ENCODE measurements at places on chromosomes 5 and 9.

DNA sequence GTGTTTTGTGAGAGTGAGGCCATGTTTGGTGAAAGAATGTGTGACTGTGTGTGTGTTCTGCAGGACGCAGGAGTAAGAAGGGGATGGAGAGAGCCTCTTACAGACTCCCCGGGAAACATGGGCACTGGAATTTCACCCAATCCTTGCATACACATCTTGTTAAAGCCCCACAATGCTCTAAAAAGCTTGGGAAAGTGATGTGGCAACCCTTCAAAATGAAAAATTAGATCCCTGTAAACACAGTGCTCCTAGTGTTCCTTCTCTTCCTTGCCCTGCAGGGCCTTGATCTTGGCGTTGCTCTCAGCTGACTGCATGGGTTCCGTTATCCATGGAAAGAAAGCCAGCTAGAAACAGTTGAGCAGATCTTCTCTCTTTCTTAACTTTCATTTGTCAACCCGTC is 701.7 kb downstream of the SEMA5A start:
- DNase-seq, result no peak

GRCh38 chr9:109512170-109512756 is 14.2 kb upstream of the PTPN3 start:
- DNase-seq, result no peak

- no peak for DNase-seq
Observed at GRCh38 chr5:172453986-172454357, 353 bp downstream of the SH3PXD2B start.

DNA sequence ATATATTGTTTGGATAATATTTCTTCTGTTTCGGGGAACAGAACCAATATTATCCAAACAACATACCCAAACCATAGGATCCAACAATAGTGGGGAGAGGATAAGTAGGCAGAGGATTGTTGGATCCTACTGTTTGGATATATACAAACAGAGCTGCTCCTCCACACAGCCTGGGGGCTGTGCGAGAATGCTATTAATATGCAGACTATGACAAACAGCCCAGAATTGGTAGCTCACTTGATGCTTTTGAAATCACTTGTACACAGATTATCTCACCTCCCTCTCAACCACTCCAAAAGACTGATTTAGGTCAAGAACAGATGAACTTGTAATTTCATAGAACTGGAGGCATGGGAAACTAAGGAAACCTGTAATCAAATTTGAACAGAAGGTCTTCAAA is 24.4 kb upstream of the MLANA start:
- no peak for DNase-seq

DNA sequence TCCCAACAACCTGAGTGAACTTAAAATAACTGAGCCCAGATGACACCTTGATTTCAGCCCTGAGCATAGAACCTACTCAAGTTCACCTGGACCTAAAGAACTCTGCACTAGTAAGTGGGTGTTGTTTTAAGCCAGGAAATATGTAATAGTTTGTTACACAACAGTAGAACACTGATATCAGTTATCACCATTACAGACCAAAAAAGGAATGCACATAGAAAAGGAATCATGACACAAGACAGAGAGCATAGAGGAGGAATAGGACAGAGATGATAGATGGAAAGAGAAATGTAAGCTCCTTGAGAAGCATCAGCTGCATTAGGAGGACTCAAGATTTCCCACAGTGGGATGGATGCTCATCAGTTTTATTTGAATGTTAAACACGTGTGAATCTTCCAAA is 1096.9 kb upstream of the SEMA6A start:
- DNase-seq, result no peak

DNA sequence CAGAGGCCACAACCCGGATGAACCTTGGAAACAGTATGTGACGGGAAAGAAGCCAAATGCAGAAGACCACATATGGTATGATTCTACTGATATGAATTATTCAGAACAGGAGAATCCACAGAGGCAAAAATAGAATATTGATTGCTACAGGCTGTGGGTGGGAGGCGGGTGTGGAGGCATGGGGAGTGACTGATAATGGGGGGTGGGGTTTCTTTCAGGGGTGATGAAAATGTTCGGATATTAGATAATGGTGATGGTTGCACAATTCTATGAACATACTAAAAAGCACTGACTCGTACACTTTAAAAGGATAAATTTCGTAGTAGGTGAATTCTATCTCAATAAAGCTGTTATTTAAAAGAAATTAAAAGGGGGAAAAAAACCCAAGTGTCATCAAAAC is 10.7 kb downstream of the IL4 start:
- no peak for DNase-seq

- DNase-seq, result no peak
Observed at GRCh38 chr9:90972057-90972456, 170.4 kb downstream of the SYK start.

DNA sequence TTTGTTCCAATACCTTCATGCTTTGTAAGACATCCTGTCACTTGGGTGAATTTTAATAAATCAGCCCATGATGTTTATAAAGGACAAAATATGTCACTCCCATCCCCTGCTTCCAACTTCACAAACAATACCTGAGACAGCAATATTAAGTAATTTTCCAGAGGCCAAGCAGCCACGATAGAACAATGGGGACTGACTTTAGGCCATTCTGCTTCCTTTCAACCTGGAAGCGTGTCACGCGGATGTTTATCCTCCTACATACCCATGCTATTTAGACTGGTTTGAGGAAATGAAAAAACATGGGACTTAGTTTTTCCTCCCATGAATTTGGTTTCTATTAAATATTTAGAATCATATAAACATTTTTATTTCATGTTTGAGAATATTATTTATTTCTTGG is 82.9 kb downstream of the GRAMD2B start:
- no peak for DNase-seq

DNA sequence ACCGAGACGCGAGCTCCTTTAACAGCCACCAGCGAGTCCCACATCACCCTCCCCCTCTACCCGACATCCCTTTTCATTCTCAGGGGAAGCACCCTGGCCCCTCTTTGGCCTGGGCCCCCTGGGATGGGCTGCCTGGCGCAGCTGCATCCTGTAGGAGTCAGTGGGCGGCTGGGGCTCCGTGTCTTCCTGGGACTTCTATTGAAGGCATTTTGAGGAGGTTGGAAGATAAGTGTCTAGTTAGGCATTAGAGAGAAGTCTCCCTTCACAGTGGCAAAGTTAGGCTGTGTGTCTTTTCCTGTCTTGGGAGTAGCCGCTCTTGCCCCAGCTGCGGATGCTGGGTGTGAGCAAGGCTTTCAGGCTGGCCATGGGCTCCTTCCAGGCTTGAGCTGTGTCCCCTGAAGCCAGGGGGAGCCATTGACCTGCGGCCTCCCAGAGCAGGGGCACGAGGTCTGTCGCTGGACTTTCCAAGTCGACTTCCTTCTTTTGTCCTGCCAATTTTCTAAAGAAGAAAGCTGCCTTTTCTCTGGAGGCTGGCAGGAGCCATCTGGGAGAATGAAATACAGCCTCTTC is 18.6 kb upstream of the NKD2 start:
- DNase-seq, result peak; percentile 18

DNA sequence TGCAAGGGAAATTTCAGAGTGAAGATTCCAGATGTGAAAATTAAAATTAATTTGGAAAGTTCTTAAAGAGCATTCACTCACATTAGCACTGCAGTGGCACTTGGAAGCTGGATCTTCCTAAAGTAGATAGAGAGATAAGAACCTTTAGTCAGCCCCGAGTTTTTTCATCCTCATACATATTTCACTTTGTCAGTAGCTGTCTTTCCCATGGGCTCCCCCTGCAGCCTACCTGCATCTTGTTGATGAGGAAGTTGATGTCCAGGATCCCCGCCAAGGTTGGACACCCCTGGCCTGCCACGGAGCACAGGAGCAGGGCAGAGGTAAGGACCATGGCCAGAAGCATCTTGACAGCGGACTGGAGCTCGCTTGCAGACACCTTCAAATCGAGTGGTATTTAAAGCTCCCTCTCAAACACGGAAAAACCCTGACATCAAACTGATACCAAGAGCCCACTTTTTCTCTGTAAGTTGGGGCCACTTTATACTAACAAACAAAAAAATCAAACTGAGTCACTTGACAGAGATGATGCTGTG is at the start of gene IL9:
Gene IL9 (minus strand): TSS at position 368 of the 533 bp plus-strand sequence. CDS start 25 bp downstream, at position 343.
- no peak for DNase-seq

- DNase-seq, result peak; percentile 70
Observed at GRCh38 chr5:179836225-179837019, 15.7 kb downstream of the SQSTM1 start.

DNA sequence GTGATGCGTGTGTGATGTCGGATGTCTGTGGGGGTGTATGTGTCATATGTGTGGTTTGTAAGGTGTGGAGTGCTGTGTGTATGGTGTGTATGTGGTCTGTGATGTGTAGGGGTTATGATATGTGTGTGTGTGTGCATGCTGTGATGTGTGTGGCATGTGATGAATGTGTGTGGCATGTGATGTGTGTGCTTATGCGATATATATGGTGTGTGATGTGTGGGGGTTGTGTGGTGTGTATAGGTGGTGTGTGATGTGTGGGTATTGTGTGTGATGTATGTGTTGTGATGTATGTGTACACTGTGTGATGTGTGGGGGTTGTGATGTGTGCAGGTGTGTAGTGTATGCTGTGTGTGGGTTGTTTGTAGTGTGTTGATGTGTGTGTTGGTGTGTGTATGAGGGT is 9.2 kb upstream of the CRB2 start:
- DNase-seq, result no peak

GRCh38 chr9:105218673-105219072 is 25.8 kb upstream of the SLC44A1 start:
- no peak for DNase-seq

- no peak for DNase-seq
Observed at GRCh38 chr9:89461265-89461664, 36.6 kb downstream of the SEMA4D start.

DNA sequence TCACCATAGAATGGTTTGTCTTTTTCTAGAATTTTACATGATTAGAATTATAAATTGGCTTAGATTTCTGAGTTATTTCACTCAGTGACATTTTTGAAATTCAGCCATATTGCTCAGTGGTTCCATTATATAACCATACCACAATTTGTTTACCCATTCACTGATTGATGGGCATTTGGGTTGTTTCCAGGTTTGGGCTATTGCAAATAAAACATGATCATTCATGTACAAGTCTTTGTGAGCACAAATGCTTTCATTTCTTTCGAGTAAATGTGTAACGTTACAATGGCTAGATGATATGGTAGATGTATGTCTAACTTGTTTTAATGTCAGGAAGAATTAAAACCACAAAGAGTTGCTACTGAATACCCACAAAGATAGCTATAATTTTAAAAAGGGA is 279.9 kb upstream of the TARS1 start:
- no peak for DNase-seq

- DNase-seq, result no peak
Observed at GRCh38 chr9:96299823-96300222, 2.2 kb downstream of the HSD17B3 start.

GRCh38 chr9:129716091-129716490 is 36.8 kb downstream of the PTGES start:
- no peak for DNase-seq

- DNase-seq, result no peak
Observed at GRCh38 chr5:149018909-149019443, 43.9 kb downstream of the SH3TC2 start.

GRCh38 chr9:84107081-84107480 is 126.5 kb downstream of the RMI1 start:
- DNase-seq, result no peak

DNA sequence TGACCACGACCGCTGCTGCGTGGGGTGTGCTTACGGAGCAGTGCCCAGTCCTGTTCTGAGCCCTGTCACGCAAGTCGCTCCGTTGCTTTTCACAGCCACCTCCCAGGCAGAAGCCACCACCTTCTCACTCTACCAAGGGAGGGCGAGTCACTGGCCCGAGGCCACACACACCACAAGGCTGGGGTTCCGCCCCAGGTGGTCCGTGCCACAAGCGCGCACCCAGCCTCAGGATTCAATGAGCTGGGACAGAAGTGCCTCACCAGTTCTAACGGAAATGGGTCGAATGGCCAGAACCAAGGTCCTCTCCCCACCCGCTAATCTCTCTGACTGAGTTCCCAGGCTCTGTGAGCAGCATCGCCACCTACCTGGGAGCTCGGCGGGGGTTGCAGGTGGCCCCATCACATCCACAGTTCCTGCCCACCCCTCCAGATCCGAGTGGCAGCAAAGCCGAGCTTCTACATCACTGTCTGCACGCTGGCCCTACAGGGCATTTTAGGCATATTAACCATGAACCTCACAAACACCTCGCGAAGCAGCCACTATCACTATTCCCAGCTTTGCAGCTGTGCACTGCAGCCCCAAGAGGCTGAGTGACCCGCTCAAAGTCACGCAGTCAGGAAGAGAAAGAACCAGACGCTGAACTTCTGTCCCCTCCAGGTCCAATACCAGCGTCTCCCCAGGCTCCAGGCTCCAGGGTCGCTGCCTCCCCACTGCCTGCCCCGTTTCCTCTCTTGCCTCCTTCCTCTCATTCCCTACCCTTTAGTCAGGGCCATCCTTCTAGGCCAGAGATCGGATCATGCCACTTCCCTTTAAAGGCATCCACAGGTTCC is 92.1 kb upstream of the PHYKPL start:
- no peak for DNase-seq

- DNase-seq, result no peak
Observed at GRCh38 chr9:134996591-134997530, 79.1 kb upstream of the FCN1 start.

DNA sequence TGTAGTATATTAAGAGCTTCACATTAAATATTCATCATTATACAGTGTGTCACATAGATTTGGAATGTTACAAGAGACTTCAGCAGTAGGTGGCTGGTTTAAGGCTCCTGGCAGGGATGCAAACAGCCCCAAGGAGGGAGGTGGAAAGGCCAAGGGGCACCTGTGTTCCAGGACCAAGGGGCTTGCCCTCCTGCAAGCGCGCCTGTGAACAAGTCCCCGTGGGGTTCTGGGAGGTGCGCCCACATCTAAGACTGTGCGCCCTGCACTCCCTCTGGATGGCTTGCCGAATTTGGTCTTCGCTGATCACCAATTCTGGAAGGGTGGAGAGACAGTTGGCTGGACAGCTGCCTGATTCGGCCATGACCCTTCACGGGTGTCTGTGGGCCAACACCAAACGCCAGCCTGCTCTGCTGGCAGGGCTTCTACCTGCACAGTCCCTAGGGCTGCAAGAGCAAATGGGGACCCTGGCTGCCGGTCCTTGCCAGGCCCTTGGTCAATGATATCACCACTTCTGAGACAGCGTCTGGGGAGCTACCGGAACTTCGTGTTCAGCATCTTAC is 12.1 kb upstream of the SLC25A51 start:
- no peak for DNase-seq

- no peak for DNase-seq
Observed at GRCh38 chr9:72622186-72622585, 100.8 kb downstream of the TMC1 start.

DNA sequence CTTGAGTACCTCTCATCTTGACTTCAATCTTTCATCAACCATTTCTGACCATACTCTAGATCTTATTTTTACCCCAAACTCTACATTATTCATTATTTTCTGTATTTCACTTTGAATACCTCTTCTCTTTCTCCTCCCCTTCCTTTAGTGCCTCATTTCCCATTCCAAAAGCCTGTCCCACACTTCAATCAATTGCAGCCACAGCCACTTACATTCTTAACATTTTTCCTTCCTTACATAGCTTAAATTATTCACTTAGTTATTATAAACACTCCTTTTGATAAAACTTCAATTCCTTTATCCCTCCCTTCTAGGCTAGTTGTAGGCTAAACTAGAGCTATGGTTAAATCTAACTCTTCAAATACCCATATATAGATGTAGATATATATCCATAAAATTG is 344.0 kb downstream of the PRR16 start:
- no peak for DNase-seq

GRCh38 chr9:7823651-7824050 is 24.1 kb upstream of the DMAC1 start:
- DNase-seq, result no peak

GRCh38 chr5:115351356-115352195 is 55.1 kb upstream of the CCDC112 start:
- DNase-seq, result no peak

- DNase-seq, result no peak
Observed at GRCh38 chr5:175797521-175798038, 73.8 kb upstream of the CPLX2 start.
